Activated naive CD4-positive, alpha-beta T cell (primary cell): ENCODE measurements at places on chromosomes 3 and 15.

- no peak for DNase-seq
These were observed 388.3 kb downstream of the FEZF2 start for GRCh38 chr3:61985020-61985419.

DNA sequence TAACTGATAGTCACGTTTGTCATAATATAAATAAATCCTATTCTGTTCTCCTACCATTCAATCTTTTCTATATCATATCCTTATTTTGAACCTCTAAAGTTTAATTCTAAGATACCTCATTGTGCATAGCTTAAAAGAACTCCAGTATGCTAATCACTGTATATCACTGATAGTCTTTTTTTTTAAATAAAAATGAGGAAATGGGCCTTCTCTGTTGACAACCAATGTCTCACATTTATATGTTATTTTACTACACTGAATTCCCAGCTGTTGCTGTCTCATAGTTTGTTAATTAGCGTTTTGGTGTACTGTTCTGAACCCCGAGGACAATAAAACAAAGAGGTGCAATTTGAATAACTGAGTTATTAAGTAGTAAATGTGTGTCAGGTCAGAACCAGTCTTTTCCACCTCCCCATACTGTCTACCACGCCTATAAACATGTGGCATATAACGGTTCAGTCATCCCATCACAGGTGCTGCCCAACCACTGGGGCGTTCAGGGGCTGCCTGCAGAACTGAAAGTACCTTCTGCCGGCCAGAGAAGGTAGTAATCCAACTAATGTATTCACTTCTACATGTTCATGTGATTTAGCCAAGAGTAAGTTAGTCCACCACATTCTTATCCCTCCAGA is 14.9 kb downstream of the CBLB start:
- no peak for DNase-seq

DNA sequence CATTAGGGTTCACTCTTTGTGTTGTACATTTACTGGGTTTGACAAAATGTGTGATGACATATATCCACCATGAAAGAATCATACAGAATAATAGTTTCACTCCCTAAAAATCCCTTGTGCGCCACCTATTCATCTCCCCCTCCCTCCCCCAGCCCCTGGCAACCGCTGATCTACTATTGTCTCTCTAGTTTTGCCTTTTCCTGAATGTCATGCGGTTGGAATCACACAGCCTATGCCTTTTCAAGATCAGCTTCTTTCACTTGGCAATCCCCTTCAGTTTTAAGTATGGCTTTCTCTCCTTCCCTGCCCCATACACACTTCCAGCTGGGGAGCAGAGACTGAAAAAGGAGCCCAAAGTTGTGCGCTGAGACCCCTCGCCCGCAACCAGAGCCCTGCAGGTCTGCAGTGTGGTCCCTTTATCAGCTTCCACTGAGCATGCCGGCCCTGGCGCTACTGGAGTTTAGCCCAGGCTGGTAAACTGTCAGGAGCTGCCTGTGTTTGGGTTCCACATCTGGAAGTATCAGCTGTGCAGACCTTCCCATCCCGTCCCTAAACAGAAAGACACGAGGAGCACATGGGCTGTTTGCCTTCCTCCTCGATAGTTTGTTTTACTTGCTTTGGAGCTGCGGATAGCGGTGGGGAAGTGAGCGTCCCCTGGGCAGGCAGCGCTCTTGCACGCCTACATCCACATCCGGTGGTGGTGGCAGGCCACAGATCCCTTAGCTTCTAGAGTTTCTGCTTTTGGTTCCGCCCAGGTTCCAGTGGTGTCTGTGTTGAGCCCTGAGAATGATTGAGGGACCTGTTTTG is 12.3 kb downstream of the BOC start:
- DNase-seq = no peak

DNA sequence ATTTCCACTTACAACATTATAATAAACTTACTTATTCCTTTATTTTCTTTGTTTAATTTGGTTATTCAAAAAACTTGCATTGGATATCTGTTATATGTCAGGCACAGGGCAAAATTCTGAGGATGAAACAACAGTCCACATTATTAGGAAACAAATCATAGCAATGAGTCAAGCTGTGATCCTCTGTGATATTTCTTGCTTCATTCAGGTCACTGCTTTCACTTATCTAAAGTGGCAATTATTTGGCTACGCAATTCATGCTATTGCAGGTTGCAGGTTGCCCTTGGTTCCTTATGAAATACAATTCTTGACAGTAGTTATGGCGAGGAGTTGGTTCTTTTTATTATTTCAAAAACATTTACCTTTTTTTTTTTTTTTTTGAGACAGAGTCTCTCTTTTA is 66.4 kb upstream of the CNTN6 start:
- no peak for DNase-seq

GRCh38 chr3:111692593-111693552 is 97.7 kb upstream of the ZBED2 start:
- DNase-seq = no peak

GRCh38 chr15:62327406-62327805 is 162.3 kb upstream of the C2CD4B start:
- no peak for DNase-seq

DNA sequence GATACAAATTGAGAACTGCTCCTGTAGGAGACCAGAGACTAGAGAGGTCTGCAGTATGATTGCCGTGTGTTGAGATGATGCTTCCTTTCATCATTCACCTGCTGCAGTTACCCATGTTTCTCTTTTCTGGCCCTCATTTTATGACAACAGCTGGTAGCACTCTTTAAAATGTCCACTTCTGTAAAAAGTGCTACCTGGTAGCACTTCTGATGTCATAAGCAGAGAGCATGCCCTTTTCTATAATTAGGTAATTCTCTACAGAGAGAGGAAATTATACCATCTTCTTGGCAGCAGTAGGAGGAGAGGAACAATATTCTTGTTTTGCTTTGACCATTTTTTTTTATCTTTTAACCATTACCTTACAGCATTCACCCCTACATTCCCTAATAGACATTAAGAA is 123.8 kb downstream of the PPM1L start:
- DNase-seq = no peak

GRCh38 chr15:69154078-69154477 is 6.4 kb upstream of the GLCE start:
- DNase-seq = no peak
